ENCODE measurements at places on chromosomes 4 and X.

DNA sequence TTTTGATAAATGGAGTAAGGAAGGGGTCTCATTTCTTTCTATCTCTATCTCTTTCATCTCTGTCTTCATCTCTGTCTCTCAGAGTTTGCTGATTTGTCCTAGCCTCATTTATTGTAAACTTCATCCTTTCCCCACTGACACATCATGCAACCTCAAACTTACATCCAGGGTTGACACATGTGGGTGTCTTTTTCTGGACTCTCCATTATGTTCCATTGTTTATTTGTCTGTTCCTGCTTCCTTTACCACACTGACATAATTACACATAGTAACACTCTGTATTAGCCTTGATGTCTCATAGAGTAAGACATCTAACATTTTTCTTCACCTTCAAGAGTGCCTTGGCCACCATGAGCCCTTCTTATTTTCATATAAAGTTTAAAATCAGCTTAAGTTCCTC, 8.1 kb upstream of the SRD5A3 start:
- DNase-seq: no peak

DNA sequence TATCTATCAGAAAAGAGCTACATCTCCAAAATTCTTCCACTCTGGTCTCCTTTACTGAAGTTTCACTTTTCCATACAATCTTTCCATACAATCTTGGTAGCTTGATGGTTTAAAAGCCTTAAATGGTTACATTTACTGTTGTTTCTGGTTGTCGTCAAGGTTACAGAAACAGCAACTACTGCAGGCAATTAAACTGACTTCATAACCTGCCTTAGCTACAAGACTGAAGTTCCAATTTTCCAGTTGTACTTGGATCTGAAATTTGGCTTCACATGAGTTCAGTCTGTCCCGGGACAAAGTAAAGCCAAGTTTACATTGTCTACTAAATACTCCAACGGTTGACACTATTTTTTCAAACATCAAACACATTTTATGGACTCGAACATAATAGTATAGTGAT, 326.4 kb downstream of the ANKRD50 start:
- no peak for DNase-seq

DNA sequence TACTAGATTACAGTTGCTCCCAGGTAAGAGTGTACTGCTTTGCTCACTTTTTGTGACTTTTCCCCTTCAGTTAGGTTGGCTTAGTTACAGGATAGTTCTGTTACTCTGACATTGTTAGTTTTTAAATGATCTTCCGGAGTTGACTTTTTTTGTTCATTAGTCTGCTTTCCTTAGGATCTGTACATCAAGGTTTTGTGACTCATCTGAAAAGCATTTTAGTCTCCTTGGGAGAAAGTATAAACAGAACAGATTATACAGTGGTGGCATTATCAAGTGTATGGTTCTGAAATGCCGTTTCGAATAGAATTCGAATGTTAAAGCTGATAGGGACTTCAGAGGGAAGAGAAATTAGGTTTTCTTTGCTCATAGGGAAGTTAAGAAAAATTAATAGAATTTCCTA, 63.3 kb downstream of the USP9X start:
- DNase-seq: no peak

DNA sequence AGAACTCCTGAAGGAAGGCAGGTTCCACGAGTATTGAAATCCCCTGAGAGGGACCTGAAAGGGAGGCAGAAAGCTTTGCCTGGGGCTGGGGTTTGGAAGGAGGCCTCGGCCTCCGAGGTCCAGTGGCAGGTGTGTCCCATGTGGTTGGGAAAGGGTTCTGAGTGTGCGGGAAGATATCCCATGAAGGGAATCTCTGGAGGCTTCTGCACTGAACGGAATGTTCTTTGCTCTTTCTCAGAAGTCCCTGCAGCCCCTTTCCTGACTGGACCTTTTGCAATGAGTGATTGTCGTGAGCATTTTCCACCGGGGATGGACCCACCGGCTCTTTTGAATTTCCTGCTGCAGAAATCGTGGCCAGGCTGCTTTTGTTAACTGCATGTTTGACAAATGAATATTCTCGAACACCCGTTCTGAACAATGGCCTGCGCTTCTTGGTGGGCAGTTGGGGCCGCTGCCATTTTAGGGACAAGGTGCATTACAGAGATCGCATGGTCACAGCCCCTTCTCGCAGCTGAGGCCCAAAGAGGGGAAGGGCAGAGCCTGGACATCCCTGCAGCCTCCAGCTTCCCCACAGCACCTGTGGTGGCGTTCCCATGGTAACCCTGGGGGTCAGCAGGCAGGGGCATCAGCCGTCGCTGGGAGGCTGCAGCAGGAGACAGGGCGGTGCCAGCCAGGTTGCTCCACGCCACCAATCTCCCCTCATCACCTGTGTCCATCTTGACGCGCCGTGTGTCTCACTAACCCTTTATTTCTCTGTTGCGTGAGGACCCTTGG, 18.3 kb upstream of the HTRA3 start:
- no peak for DNase-seq

DNA sequence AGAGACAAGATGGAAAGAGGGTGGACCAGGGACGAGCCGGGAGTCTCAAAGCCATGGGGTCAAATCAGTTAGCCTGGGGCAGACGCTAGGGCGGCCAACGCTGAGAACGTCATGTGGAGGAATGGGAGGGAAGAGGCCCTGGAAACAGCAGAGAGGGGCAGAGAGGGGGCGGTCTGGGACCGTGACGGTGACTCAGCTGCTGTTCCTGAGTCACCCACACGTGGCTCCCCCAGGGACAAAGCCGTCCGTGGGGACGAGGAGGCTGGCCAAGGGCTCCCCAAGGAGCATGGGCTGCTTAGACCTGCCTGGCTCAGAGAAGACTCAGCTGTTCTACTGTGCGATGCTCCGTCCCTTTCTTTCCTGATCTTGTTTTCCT, 108.4 kb upstream of the LRPAP1 start:
- DNase-seq: no peak

DNA sequence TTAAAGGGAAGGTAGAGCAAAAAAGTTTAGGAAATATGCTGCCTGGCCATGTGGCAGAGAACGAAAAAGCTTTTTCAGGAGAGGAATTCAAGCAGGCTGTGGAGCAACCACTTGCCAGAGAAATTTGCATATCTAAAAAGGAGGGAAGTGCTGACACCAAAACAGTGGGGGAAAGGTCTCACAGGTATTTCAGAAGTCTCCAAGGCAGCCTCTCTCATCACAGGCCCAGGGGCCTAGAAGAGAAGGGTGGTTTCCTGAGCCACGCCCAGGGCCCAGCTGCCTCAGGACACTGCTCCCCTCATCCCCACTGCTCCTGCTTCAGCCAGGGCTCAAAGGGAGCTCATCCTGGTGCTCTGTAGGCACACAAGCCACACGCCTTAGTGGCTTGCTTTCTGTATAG, 29.9 kb upstream of the STS start:
- no peak for DNase-seq

DNA sequence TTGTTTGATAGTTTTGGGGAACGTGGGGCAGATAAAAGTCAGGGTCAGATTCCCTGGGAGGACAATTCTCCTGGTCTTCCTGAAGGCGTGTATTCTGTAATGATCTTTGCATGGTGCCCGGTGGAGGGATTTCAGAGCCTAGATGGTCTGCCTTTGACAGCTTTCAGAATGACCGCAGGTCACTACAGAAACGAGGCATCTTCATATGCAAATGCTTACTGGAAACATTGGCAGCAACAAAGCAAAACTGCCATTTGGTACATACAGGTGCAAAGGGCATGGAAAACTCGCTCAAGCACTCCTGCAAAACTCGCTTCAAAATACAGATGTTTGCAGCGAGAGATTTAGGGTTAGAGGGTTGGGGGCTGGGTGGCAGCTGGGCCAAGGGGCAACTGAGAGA, 8.8 kb downstream of the C4orf50 start:
- DNase-seq: no peak

DNA sequence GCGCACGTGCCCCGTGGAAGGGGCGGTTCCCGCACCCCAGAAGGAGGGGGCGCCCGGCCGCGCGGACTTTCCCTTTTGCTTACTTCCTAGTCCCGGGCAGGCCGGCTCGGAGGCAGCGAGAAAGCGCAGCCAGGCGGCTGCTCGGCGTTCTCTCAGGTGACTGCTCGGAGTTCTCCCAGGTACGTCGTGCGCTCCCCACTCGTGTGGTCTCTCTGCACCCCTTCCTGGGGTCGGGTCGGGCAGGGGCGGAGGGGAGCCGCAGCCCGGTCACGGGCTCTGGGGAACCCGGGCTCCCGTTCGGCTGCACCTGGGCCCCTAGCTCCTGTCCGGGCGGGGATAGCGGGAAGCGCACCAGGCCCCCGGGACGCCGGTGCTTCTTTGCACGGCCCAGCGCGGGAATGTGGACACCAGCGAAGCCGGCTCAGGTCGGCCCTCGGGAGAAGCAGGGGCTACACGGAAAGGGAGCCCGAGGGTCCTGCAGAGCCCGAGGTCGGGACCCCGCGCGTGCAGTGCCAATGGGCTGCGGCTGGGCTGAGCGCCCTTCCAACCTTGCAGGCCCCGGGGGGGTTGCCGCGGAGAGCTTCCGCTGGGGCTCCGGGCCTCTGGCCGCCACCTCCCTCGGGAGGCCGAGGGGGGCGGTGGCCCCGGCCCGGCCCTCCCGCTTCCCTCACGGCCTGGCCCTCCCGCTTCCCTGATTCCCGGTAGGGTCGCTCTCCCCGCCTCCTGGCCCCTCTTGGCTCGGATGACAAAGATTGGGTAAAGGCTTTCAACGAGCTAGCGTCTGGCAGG, at the start of gene TLR2:
TLR2 (plus strand) TSS at position 99 of the 789 bp plus-strand sequence. CDS start 18,628 bp downstream, outside the sequence.
- no peak for DNase-seq

- DNase-seq: no peak
Observed at GRCh38 chrX:96004386-96004785, 680.3 kb upstream of the DIAPH2 start.

- no peak for DNase-seq
Observed at GRCh38 chr4:67604749-67605148, 46.2 kb downstream of the STAP1 start.

DNA sequence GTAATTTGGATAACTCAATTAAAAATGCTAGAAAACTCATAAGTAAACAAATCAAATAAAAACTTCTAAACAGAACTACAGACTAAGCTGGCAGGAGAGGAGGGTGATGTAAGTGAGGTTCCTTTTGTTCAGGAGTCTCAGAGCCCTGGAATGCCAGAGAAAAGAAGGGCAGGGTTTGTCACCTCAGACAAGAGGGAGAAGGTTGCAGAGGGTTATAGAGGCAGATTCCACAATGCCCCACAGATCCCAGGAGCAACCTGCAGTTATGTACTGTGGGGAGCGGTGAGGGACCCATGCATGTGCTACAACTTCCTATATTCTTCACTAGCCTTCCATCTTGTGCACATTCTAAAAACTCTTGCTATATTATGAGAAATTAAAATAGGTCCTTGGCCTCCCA, 129.7 kb downstream of the CFAP299 start:
- no peak for DNase-seq

All from NCI-H2227 treated with DMSO at 0.1 percent for 48 hours (cell line).